ENCODE measurements at places on chromosomes 16 and 17.

DNA sequence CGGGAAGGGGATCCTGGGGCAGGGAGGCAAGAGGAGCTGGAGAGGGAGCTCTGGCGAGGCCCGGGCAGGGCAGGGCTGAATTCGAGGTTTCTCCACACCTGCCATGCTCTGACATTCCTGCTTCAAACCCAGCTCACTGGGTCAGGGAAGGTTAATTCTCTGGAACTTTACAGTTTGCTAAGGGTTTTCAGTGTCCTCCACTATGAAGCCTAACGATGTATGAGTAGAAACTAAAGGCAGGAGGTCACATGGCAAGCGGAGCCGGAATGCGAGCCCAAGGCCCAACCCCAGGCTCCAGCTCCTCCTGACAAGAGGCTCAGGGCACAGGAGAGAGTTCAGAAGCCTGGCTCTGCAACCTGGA, 29.2 kb downstream of the DCAKD start:
- DNase-seq = no peak

DNA sequence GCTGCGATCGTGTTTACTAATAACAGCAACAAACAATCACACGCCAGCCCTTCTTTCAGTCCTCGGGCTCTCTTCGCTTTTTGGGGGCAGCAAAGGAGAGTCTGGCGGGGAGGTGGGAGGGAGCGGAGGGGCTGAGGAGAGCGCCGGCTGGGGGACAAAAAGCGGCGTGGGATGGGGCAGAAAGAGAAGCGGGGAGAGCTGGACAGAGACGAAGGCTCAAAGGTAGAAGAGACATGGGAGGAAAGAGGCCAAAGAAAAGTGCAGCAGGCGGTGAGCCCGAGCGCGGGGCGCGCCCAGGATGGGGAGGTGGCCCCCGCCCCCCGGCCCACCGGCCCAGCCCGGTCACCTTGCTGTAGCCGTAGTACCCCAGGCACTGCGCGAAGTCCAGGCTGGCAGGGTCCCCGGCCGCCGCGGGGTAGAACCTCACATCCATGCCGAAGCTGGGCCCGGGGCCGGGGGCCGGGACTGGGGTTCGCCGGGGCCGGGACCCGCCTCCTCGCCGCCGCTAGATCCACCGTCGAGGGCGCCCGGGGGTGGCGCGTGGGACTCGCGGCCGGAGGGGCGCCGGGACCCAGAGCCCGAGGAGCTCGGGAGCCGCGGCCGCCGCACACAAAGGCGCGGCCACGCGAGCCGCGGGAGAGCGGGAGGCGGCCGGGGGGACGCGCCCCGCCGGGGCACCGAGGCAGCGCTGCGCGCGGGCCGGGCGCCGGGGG, 496 bp downstream of the TOX3 start:
- no peak for DNase-seq

DNA sequence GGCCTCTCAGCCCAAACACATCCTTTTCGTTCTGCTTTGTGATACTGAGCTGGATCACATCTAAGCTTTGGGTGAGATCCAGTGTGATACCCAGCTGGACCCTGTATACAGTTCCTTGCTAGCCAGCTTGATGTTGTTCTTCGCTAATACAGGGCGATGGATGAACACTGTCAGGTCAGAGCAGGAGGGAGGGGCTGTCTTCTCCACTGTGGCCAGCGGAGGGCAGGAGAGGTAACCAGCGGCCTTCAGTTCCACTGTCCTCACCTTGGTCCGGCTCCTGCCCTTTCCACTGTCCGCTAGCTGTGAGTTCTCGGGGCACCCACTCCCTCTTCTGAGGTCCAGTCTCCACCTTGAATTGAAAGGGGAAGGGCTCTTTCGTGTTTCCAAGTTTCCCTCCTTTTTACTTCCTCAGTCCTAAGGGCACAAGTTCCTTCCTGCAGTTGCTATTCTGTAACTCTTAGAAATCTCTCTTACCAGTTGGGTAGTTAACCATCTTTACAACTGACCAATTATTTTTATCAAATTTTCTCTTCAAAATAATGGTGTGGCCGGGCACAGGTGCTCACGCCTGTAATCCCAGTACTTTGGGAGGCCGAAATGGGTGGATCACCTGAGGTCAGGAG, 3.0 kb upstream of the ZNF213 start:
- DNase-seq = no peak

DNA sequence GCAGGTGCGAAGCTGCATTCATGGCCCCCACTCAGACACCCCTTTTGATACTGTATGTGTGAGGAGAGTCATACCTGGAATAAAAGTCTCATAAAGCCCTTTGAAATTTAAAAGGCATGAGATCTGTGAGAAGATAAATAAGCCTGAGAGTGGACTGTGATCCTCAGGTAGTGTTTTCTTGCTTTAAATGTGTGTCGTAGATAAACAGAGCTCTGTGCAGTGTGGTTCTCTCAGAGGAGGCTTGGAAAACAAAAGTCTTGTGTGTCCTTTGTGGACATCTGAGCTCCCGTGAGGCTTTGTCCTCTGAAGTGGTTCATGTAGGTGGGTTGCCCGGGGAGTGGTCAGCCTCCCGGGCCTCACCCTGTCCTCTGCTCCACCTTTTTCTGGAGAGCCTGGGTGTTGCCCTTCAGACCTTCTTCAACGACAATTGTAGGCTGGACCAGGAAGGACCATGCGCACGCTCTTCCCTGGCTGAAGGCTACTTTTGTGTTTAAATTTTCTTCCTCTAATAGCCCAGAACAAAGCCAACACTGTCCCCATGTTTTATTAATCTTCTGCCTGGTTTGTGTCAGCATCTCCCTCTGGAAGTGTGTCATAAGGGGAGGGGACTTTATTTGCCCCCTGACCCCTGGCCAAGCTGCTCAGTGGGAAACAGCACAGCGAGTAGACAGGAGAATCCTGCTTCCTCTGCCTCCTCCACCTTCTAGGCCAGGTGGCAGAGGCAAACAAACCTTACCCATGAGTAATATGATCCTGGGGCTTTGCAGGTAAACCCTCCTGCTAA, 151.2 kb downstream of the MSI2 start:
- no peak for DNase-seq

GRCh38 chr17:10251212-10251948, 53.0 kb upstream of the GAS7 start:
- DNase-seq = no peak

DNA sequence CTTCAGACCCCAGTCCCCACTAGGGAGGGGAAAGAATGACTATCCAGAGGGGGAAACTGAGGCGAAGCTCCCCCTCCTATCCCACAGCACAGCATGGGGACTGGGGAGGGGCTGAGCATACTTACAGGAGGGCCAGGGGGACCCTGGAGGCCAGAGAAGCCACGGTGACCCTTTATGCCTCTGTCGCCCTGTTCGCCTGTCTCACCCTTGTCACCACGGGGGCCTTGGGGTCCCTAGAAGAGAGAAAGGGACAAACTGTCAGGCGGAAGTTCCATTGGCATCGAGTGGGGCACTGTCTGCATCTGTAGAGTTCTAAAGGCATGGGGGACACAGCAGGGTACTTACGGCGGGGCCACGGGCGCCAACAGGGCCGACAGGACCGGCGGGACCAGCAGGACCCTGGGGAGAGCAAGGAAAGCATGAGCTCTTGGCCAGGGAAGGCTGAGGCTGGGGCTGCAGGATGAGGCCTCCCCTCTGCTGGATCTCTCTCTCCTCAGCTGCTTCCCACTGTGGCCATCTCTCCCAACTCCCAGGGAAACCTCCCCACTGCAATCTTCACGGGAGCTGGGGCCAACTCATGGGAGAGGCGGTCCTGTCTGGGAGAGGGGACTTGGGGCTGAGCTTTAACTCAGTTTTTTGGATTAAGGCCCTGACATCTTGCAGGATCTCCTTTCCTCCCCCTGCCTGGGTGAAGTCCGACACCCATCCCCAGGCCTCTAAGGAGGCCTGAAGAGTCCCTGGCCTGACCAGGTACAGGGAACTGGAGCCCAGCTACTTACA, 13.5 kb downstream of the COL1A1 start:
- no peak for DNase-seq

DNA sequence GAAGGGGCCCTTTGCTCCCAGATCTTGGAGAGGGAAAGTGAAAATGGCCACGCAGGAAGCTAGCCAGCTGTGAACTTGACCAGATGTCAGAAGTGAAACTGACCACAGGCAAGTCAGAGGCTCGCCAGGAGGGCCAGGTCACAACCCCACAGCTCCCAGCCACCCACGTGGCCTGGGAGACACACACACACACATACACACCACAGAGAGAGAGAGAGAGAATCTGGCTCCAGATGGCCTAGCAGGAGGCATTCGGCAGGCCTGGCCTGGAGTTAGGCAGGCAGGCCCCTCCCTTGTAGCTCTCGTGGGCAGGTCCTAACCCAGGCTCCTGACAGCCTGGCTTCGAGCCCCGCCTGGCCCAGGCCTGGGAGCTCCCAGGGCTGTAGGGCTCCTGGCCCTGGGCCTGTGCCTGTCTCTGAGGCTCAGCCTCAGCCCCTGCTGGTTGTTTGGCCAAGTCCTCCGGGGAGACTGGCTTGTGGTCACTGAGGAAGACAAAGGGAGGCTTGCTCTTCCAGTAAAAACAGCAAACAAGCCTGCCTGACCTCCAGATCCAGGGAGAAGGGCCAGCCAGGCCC, 20.2 kb downstream of the NGFR start:
- DNase-seq = peak; percentile 88

GRCh38 chr17:82236142-82236971, 7.5 kb downstream of the SLC16A3 start:
- DNase-seq = no peak

GRCh38 chr16:19737306-19738038, 19.4 kb downstream of the IQCK start:
- DNase-seq = no peak

GRCh38 chr17:76142585-76143041, 1.6 kb upstream of the FOXJ1 start:
- no peak for DNase-seq

DNA sequence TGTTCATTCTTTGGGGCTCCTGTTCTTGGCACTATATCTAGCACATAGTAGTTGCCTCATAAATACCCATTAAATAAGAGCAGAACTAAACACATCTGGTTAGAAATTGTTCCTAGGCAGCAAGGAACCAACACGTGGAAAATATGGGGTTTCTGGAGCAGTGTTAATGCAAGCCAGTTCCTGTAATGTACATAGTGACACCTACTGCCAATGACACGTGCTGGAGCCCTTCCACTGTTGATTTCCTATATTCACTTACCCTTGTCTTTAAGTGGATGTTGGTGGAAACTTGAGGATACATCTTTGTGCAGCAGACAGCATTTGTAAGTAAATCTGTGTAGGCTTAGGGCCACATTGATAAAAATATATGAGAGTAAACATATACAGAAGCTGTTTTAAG, 1.6 kb upstream of the IRF8 start:
- DNase-seq = no peak

DNA sequence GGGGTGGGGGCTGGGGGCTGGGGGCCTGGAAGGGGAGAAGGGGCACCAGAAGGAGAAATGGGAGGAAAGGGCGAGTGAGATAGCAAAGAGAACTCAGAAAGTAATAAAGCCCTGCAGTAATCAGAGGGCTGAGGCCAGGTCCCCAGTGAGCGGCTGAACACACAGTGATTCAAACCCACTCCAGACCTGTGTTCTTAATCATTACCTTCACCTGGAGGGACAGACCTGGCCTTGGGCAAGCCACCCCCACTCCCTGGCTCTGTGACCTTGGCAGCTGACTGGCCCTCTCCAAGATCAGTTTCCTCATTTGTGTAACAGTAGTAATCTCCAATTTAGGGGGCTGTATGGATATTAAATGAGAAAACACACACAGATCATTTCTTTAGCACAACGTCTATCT, 150.4 kb downstream of the WWOX start:
- no peak for DNase-seq

GRCh38 chr17:75849279-75849646, 5.1 kb upstream of the UNC13D start:
- no peak for DNase-seq

DNA sequence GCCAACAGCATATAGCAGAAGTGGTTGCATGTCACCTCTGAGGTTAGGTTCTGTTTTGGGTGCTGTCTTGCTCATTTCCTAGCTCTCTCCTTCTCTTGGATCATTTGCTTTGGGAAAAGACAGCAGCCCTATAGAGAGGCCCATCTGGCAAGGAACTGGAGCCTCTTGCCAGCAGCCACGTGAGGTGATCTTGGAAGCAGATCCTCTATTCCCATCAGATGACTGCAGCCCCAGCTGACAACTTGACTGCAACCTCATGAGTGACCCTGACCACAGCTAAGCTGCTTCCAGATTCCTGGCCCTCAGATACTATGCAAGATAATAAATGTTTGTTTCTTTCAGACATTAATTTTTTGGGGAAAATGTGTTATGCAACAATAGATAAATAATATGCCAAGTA, 213.3 kb upstream of the HS3ST4 start:
- no peak for DNase-seq

DNA sequence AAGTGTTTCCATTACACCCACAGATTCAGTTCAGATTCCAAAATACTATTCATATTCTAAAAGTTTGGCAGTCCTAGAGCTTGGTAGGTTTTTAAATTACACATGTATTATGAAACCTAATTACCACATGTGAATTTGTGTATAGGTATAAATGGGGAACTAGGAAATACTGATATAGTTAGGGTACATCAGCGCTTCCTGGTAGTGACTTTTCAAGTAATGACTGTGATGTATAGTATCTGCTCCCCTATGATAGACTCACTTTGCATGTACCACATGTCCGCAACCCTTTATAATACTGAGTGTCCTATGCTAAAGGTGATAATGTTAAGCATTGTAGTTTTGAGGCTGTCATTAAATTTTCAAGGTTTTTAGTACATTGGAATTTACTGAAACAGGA, 22.9 kb downstream of the CDK12 start:
- DNase-seq = no peak

DNA sequence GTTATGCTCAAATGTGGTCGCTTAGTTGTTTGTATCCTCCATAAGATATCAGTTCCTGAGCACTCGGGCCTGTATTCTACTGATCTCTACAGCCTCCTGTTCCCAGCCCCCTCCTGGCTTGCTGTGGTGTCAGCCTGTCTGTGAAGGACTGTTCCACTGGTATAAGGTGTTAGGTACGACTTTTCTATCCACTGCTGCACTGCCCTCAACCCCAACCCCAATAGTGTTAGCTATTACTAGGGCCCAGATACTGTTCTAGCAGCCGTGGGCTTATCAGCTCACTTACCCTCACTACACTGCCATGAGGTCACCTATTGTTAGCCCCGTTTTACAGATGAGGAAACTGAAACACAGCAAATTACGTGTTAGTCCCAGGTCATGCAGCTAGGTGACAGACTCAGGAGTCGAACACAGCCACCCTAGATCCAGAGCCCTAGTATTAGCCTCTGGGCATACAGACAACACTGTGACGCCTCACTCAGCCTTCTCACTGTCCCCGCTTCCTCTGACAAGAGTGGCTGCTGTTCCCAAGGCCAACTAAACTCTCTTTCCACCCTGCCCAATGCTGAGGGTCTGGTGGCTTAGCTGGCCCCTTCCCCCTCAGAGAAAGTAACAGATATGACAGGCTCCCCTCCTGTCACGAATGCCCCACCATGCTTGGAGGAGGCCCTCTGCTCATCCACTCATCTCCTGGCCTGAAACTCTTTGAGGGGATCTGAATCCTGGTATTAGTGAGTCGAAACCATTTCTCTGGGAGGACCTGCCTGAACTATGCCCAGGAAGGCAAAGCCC, 25.6 kb upstream of the ZNF652 start:
- DNase-seq = no peak

DNA sequence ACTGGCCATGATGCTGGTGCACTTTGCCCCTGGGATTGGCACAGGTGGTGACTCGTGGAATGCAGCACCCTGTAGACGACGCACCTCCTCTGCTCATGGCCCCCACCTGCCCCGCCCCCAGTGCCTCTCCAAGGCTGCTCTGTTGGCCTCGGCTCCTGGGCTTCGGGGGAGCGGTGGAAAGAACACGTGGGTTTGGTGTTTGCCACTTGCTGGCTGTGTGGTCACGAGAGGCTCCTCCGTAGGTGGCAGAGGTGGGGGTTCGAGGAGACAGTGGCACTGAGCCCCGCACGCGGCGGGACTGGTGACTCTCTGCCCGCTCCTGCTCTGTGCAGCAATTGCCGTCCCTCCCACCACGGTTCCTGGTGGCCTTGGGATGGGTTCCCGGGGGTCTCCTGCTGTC, 82.8 kb upstream of the ZNF750 start:
- no peak for DNase-seq

All from HTR-8/SVneo (cell line).